ENCODE measurements at places on chromosomes 2 and 18. TPM values are rescaled to one million over a fixed set of nuclear protein-coding genes. Genes with fewer than 3 reads are reported as not detected.

Gene HOXD3
- not detected for total RNA-seq

Gene HOXD8
- total RNA-seq: not detected

Gene ASB18
- not detected for total RNA-seq

DNA sequence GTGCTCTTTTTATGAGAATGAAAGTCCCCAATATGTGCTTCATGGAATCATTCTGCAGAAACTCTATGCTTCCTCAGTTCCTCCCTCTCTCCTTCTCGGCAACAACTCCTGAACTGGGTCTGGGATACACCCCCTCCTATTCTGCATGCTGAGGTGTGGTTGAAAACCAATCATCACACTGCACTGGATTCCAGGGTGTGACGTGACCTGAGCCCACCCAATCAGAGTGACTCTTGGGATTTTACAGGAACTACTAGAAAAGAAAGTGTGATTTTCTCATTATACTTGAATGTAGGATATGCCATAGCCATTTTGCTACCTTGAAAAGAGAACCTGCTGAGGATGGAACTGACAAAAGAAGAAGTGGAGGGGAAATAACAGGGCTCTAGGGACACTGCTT, 36.3 kb downstream of the ACVR1 start:
- no peak for DNase-seq

GRCh38 chr2:3025984-3026383, 351.6 kb downstream of the EIPR1 start:
- DNase-seq: no peak

- DNase-seq: no peak
Observed at GRCh38 chr2:62919041-62919440, 131.6 kb upstream of the OTX1 start.

DNA sequence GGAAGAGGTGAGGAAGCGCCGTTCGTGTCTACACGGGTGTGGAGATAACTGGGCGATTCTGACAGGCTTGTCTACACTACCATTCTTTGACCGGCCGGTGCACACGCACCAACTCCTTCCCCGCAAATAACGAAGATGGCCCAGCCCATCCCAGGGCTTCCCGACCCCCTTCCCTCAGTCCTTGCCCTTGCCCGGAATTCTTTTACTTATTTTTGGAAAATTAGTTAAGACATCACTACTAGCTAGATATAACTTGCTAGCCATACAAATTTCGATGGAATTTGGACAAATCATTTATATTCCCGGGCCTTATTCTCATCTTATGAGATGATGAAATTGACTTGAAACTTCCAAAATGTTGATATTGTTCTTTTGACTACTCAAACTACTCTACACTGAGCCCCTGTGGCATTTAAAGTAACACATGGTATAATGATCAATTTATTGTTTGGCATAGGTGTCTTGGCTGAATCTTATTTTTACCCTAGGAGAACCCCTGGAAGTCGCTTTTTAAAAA, 1.3 kb downstream of the ERICH2 start:
- DNase-seq: no peak

- DNase-seq: no peak
Observed at GRCh38 chr18:56986829-56987228, 160.1 kb upstream of the BOD1L2 start.

- DNase-seq: peak; percentile 59
Observed at GRCh38 chr2:172103471-172104272, 972 bp upstream of the DLX2 start.

- DNase-seq: no peak
Observed at GRCh38 chr2:128736046-128736688, 417.5 kb upstream of the HS6ST1 start.

DNA sequence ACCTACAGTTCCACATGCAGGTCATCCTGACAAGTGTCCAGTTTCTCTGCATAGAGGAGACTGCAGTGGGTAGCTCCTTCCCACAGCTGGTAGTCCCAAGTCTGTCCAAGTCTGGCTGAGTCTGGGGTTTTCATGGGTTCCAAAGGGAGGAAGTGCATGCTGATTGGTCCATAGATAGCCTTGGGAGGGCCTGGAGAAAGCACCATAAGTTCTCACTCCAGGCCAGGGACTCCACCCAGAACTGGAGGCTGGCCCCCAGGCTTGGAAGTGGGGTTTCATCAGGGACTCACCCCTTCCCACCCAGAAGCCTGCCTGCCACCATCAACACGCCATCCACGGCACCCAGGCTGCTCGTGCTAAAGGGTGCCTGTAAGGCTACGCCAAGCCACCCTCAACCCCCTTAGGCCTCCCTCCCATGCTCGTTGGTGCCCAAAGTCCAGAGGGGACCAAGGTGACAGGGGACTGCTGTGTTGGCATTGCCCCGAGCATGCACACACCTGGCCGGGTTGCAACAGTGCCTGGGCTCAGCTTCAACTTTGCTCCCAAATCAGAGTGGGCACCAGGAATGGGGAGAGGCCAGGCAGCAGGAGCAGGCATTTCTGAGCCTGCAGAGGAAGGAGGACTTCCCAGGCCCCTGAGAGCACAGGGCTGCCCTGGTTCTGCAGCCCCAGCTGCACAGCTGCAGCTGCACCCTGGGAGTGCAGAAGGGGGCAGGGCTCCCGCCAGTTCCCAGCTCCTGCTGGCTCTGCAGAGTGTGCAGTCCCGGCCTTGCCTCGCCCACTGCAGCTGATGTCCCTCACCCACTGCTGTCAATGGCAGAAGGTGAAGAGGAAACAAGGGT, 116.5 kb upstream of the MAP2 start:
- no peak for DNase-seq

DNA sequence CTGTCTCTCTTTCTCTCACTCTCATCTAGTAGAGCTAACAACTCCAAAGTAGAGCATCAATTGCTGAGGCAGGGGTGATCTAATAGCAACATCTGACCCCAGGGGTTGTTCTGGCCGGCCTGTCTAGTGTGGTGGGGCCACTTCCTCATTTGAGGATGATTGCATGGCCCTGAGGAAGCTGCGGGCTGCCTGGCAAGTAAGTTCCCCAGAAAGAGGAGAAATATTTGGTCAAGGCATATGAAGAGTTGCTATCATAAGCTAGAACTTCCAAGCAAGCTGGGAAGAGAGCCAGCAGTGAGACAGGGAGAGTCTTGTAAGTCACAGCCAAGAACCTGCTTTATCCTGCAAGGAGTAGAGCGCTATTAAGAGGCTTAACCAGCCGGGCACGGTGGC, 50.8 kb upstream of the TMEM87B start:
- no peak for DNase-seq

GRCh38 chr18:58761970-58762780, 90.9 kb downstream of the MALT1 start:
- DNase-seq: no peak

DNA sequence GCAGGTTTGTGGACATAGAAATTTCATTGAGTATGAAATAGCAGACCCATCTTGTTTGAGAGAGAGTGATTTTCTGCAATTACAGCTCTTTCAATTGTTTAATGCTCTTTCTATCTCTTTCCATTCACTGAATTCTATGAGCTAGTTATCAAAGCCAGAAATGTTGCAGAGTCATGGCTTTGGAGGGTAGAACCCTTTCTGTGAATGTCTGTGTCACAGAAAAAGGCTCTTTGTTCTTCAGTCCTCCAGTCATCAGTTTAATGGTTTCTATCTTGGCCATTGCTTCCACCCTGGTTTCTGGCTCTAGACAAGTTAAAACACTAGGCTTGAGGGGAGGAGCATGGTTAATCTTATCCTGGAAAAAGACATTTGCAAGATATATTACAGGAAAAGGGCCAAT, 655.0 kb downstream of the STK39 start:
- no peak for DNase-seq

- DNase-seq: no peak
Observed at GRCh38 chr2:12302691-12303090, 414.0 kb upstream of the TRIB2 start.

DNA sequence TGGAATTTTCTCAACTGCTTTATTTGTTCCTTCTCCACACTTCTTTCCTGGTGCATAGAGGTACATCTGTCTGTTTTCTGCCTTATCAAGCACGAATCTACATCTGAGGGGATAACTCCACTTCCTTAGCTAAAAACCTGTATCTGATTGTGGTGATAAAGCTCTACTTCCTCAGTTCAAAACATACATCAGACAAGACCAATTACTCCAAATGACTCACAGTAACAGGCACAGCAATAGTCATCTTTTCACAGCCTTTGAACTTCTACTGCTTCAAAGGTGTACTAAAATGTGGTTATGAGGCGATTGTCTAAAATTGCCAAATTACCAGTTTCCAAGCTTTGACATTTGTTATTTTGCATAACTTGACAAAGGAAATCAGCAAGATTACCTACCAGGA, 803.6 kb upstream of the ZEB2 start:
- DNase-seq: peak; percentile 54

DNA sequence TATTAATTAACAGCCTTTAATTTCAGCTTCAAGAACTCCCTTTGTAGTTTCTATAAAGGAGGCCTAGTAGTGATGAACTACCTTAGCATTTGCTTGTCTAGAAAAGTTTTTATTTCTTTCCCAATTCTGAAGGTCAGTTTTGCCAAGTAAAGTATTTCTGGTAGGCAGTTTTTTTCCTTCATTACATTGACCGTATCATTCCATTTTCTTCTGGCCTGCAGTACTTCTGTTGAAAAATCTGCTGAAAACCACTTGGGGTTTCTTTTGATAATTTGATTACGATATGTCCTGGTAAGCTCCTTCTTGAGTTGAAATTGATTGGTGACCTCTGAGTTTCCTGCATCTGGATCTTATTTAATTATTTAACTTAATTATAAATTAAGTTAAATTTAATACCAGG, 691.8 kb downstream of the TSN start:
- no peak for DNase-seq

GRCh38 chr2:230922951-230923717, 1.9 kb downstream of the GPR55 start:
- no peak for DNase-seq

- peak; percentile 86 for DNase-seq
Observed at GRCh38 chr2:46774499-46775228, 140.9 kb downstream of the MCFD2 start.

DNA sequence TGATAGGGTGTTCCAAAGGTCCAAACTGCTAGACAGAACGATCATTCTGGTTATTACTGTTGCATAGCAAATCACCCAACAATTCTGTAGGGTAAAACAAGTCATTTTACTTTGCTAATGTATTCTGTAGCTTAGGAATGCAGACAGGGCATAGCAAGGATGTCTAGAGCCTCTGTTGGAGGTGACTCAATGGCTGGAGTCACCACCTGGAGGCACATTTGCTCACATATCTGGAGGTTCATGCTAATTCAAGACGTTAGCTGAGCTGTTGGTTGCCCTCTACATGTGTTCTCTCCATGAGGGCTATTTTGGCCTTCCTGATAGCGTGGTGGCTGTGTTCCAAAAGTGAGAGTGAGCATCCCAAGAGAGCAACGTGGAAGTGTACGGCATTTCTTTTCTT, 22.5 kb upstream of the ST8SIA3 start:
- DNase-seq: no peak

DNA sequence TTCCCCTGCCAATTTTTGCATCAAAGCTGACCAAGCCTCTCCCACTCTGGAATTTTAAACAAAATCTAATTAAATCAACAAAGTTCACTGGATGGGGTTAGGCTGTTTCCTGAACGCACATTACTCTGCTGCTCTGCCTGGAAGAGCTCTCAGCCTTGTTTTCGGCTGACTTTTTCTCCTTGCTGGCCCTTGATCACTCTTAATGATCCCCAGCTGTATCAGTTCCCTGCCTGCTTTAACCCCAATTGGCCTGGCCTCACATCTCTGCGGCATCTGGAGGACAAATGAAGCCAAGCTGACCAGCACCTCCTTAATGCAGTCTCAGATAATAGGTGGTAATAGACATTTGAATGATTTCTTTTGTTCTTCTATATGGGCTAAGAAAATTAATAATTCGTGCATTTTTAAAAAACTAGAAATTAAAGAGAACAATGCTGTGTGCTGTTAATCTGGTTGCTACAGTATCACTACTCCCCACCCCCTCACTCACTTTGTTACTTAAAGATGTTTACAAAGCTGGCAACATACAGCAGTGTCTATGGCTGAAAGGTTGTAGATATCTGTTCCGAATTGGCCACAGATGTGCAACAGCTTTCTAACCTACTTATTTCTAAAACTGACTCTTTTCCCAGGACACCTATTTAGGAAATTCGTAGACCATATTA, 415.2 kb upstream of the KCNH7 start:
- DNase-seq: no peak

GRCh38 chr2:50620783-50621182, 411.1 kb downstream of the NRXN1 start:
- no peak for DNase-seq

- peak; percentile 82 for DNase-seq
Observed at GRCh38 chr18:22348521-22349316, 69.0 kb downstream of the CTAGE1 start.

DNA sequence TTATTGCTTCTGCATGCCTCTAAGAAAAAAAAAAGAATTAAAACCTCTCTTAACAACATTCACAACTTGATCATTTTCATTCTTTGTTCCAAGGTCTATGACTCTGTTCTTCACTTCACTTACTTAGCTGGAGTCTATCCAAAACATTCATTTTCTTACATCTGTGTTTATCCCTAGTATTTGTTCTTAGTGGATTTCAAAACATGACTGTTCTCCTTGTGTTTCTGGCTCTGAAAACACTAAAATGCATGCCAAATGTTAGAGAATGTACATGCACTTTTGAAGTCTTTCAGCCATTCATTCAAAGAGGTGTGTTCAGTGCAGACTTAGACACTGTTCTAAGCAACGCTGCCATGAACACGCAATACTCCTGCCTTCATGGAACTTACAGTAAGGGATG, 138.8 kb downstream of the CNTNAP5 start:
- DNase-seq: no peak

DNA sequence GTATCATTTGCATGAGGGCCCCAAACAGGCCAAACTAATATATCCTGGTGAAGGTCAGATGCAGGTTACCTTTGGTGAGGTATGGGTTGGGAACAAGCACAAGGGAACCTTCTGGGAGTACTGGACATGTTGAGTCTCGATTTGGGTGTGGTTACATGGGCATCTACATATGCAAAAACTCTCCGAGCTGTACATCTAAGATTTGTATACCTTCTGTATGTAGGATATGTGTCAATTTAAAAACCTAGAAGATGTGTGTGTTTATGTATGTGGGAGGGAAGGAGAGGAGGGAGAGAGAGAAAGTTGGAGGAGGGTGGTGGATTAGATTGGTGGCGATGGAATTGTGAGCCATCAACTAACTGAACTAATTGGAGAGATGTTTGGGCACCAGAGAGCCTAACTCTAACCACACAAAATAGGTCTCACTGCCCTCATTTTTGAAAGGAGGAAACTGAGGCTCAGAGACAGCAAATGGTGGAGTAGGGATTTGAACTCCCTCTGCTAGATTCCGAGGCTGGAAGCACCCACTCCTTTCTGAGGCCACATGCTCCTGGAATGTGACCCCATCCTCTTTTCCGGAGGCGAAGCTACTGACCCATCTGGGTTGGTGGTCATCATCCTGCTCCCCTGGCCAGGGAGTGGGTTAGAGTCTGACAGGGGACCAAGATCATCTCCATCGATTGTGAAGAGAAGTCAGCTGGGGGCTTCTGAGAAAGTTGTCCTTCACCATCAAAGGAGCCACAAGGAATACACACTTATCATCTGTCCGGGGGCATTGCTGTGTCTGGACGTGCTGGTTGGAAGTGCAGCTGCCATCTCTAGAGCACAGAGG, 107.3 kb upstream of the MYCN start:
- DNase-seq: no peak

- DNase-seq: no peak
Observed at GRCh38 chr18:74456017-74456348, 1.1 kb downstream of the DIPK1C start.

Measured in astrocyte (in vitro differentiated cells and primary cell).